Umbilical cord (tissue), 2 donors: ENCODE measurements at places on chromosomes 2 and 18.

DNA sequence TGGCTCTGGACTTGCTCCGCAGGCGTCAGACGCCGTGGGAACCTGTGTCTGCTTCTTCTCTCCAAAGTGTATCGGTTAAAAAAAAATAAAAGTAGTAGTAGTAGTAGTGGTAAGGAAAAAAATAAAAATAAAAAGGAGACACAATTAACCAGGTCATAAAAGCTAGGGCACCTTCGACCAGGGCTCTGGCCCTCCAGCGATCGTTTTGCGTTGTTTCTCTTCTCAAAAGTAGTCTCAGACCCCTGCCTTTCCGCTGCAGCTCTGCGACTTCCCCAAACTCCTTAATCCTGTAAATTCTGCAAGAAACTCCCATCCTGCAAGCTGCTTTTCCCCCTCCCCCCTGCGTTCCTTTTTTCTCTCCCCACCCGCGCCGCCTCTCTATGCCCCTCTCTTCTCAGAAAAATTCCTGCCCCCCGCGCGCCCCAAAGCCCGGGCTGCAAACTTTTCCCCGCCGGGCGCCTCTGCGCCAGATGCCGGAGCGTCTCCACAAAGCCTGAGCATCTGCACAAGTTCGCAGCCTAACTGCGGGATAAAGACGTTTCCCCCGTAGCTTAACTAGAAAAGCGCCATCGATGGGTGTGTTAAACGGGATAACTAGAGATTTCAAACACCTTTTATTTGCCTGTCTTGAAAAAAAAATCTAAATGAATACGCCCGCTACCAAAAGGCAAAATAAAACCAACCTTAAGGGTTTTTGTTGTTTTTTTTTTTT, 1.8 kb upstream of the SALL3 start:
- DNase-seq = no peak

- DNase-seq = no peak
Observed at GRCh38 chr18:3264362-3264761, 2.4 kb downstream of the MYL12B start.

GRCh38 chr2:104872866-104873688, 19.2 kb downstream of the POU3F3 start:
- peak; percentile 60 for DNase-seq

DNA sequence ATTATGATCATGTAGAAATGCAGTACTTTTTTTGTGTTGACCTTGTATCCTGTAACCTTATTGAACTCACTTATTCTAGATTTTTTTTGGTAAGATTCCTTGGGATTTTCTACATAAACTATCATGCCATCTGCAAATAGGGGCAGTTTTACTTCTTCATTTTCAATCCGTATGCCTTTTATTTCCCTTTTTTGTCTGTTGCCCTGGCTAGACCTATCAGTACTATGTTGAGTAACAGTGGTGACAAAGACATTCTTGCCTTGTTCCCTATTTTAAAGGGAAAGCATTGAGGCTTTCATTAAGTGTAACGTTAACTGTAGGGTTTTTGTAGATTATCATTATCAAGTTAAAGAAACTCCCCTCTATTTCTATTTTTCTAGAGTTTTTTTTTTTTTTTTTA, 92.3 kb downstream of the LYPD1 start:
- peak; percentile 27 for DNase-seq

GRCh38 chr18:7844017-7844416, 276.9 kb downstream of the PTPRM start:
- DNase-seq = no peak

DNA sequence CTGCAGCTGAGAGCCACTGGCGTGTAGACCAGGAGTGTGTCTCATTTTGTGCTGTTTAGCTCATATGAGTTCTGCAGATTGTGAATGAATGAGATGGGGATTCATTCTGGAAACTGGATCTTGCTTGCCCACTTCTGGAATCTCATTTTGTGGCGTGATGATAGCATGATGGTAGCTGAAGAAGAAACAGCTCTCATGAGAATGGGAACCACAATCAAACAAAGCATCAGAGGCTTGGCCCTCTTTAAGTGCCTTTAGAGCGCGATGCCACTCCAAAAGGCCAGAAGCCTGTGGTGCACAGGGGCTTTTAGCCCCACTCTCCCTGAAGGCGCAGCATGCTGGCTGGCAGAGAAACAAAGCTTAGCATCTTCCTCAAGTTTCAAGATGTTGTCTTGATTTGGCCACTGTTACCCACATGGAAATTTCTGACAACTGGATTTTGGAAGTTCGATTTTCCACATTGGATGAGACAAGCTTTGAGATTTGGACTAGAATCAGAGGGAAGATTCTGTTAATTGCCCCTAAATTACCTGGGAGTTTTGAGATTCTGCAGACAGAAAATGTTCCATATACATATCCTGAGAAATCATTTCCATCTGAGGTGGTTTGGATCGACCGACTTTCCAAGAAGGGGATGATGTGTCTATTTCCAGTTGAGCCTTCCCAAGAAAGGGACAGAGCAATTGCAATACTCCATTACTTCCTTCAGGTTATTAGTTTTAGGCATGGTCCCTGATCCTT, 234.5 kb downstream of the VAPA start:
- DNase-seq = no peak

DNA sequence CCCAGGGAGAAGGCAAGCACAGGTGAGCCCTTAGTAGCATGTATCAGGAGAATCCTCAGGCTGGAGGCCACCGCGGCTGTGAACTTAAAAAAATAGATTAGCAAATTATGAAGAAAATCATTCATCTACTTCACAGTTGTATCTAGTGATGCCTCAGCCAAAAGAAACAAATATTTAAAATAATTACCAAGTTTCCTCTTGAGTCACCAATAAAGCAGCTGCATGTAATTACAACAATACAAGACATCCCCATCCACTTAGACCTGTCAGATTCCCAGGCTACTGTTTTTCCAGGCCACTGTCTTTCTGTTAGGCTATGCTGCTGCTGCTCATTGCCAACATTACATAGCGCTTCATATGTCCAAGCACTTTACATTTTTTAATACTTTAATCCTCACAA, 54.6 kb upstream of the PHLPP1 start:
- no peak for DNase-seq

- no peak for DNase-seq
Observed at GRCh38 chr2:224658780-224659405, 57.3 kb downstream of the CCDC195 start.

DNA sequence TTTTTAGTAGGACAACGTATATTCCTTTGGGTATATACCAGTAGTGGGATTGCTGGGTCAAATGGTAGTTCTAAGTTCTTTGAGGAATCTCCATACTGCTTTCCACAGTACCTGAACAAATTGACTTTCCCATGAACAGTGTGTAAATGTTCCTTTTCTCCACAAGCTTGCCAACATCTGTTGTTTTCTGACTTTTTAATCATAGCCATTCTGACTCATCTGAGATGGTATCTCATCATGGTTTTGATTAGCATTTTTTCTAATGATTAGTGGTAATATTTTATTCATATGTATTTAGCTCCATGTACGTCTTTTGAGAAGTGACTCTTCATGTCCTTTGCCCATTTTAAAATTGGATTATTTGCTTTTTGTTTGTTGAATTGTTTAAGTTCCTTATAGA, 58.4 kb upstream of the CERS6 start:
- no peak for DNase-seq

GRCh38 chr2:60520917-60521539, 32.4 kb downstream of the BCL11A start:
- DNase-seq = no peak

DNA sequence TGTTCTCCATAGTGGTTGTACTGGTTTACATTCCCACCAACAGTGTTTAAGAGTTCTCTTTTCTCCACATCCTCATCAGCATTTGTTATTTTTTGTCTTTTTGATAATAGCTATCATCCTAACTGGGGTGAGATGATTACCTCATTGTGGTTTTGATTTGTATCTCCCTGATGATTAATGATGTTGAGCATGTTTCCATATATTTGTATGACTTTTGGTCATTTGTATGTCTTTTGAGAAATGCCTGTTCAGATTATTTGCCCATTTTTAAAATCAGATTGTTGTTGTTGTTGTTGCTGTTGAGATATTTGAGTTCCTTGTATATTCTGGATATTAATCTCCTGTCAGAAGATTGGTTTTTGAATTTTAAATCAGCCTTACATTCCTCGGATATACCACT, 147.5 kb downstream of the NCOA1 start:
- no peak for DNase-seq

- DNase-seq = no peak
Observed at GRCh38 chr2:44743473-44743872, 198.0 kb upstream of the SIX3 start.

DNA sequence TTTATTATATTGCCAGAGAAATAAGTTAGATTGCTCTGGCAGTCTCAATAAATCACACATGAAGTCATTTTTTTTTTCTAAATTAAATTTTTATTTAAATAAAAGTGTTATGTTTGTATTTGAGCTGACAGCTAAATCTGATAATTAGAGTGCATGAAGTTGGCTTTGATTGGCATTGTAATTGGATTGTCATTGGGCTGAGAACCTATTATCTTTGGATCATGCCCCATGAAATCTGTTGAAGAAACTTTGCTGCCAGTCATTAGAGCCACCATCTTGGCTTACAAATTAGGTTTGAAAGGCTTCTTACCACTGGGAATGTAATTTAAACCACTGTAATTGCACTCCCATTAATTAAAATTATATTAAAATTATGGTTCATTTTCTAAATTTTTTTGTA, 507.9 kb upstream of the FANCL start:
- no peak for DNase-seq

DNA sequence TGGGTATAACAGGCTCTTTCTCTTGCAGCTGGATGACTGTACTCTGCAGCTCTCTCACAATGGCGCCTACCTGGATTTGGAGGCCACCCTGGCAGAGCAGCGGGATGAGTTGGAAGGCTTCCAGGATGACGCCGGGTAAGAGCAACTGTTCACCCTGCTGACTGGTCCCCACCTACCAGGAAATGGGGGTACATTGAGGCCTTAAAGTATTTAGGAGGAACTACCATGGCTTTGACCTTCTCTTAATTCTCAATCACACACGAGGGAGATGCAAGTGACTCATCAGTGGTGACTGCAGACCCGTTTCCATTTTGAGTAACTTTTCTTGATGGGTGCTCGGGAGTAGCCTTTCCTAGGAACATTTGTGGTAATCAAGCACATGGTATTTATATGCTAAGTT, 58.0 kb downstream of the FHOD3 start:
- no peak for DNase-seq

GRCh38 chr2:221455214-221455613, 116.9 kb downstream of the EPHA4 start:
- peak; percentile 14 for DNase-seq

GRCh38 chr2:239396881-239397681, 3.7 kb downstream of the HDAC4 start:
- DNase-seq = no peak

GRCh38 chr2:84038866-84039265, 420.2 kb downstream of the SUCLG1 start:
- DNase-seq = peak; percentile 96

- DNase-seq = peak; percentile 69
Observed at GRCh38 chr2:130183512-130184373, 1.7 kb downstream of the MZT2B start.

- no peak for DNase-seq
Observed at GRCh38 chr2:64665709-64666108, 12.0 kb upstream of the SERTAD2 start.

GRCh38 chr18:23452728-23453679, at the start of gene RIOK3:
Gene RIOK3, plus strand, starts transcription at chr18:23453287. Its CDS starts 153 bp downstream, at chr18:23453440.
- peak; percentile 98 for DNase-seq

GRCh38 chr18:61882296-61883004, 10.4 kb downstream of the RNF152 start:
- no peak for DNase-seq

DNA sequence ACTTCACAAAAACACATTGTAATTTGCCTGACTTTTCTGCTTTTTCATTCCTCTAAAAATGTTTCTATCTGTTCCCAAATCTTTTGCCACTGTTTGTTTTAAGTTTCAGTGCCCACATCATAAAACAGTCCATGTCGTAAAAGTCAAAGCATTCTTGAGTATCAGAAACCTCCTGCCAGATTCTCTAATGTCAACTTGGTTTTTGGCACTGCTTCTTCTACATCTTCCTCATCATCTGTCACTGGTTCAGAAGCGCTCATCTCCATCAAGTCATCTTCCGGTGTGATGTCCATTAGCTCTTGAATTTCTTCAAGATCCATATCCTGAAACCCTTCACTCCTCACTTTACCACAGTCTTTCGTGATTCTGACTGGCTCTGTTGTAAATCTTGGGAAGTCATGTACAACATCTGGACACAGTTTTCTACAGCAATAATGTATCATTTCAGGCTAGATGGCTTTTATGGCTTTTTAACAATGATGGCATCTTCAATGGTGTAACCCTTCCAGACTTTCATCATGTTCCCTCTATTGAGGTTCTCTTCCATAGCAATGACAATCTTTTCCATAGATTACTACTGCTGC, 19.6 kb downstream of the CUL3 start:
- no peak for DNase-seq

GRCh38 chr18:9337873-9338272, 3.3 kb downstream of the TWSG1 start:
- DNase-seq = no peak
